T-helper 2 cell (primary cell): ENCODE measurements at places on chromosomes 11 and 22.
A peak's percentile ranks its signal among the peaks of the same experiment; 100 is the strongest.

DNA sequence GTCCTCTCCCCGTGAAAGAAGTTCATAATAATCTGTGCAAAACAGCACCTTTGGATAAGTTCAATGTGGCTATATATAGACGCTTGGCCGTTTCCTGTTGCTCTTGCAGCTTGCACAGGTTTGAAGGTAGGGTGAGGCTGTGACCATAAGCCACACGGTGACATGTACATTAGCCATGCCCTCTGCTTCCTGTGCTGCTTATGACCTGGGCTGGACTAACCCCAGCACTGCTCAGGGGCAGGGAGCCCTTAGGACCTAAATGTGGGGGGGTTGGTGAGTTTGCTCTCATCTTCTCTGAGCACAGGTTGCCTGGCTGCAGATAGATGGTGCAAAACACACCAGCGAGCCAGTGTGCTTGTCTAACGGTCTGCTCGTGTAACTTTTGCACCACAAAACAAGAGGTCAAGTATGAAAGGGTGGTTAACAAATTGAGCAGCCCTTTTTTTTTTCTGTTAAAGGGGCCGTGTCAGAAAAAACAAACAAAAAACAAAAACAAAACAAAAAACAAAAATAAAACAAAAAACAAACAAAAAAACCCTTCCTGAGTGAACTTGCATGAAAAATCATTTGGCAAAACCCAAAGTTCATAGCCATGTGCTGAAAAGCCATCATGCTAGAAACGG lies 37.3 kb downstream of the FLI1 start:
- DNase-seq = no peak

- no peak for DNase-seq
Observed at GRCh38 chr22:32725369-32725988, 76.0 kb upstream of the TIMP3 start.

- no peak for DNase-seq
Observed at GRCh38 chr22:30245181-30245984, 1.2 kb downstream of the LIF start.

GRCh38 chr11:11501546-11502262 lies 120.1 kb downstream of the GALNT18 start:
- DNase-seq = no peak

DNA sequence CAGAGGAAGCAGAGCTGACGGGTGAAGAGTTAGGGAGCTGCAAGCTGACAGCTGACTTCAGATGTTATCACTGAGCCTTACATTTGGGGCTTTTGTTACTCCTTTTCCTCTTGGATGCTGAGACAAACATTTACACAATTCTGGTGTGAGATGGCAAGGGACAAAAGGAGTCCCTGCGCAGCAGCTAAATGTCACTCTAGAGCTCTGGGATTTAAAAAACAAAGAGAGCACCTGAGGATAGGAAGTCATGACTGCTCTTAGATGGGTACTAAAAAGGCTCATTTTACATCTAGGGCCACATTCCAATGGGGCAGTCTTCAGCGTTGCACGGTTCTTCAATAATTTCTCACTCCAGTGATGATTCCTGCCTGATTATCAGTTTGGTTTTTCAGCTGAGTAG lies 204.5 kb downstream of the RAB38 start:
- DNase-seq = no peak

- no peak for DNase-seq
Observed at GRCh38 chr11:61297746-61298145, 2.6 kb upstream of the VWCE start.

DNA sequence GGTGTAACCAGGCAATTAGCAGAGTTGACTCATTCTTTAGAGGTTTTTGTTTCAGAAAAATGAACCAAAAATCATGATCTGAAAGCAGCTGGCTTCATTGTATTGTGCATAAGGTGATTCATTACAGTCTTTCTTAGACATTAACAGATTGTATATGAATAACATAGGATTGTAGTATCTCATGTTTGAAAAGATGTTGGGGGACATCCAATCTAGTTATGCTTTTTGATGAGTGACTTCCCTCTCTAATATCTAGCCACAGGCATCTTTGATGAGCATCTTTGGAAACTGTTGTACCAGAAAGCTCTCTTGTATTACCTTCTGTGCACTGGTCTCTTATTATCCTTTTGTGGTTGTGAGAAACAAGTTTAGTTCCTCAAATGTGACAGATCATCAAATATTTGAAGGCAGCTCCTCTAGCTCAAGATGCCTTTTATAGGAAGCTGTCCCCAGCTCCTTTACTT lies 8.3 kb downstream of the GRK3 start:
- DNase-seq = no peak

GRCh38 chr11:30730011-30730410 lies 143.9 kb upstream of the MPPED2 start:
- DNase-seq = no peak

DNA sequence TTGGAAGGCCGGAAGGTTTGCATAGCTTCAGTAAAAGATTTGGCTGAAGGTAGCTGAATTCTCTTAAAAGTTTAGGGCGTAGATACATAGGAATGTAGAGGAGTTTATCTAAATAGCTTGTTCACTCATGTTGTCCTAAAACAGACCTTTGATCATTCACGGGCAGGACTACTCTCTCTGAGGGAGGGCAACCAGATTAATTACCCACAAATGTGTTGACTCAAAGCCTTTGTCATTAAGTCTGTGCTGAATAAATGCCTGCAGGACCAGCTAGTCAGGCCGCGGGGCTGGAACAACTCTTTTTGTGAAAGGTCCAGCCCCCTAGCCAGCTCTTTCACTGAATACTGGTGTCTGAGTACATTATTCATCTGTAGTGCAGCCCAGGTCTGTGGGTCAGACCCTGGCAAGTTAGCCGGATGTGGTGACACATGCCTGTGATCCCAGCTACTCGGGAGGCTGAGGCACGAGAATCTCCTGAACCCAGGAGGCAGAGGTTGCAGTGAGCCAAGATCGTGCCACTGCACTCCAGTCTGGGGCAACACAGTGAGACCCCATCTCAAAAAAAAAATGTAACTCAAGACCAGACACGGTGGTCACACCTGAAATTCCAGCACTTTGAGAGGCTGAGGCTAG lies 2.8 kb upstream of the FADD start:
- DNase-seq = no peak

- DNase-seq = no peak
Observed at GRCh38 chr11:87892291-87892690, 283.0 kb downstream of the RAB38 start.

- DNase-seq = no peak
Observed at GRCh38 chr22:36772451-36772850, 3.5 kb downstream of the IFT27 start.

DNA sequence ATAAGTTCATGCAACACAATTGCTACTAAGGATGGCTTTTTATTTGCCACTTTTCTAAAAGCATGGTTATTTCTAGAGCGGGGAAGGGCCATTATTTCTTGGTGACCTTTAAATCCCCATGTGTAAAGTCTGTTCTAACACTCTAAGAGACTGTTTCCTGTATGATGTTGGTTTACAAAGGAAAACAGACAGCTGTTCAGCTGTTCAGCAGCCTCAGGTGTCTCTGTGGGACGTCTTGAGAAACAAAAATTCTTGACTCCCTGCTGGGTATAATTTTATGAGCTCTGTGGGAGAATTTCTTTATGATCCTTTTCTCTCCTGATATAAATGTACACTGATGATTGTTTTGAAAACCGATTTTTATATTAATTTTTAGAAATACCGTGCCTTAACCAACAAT lies 13.9 kb downstream of the MUC15 start:
- no peak for DNase-seq

GRCh38 chr11:59401262-59401552 lies 25.0 kb downstream of the OR5A2 start:
- no peak for DNase-seq

- peak; percentile 33 for DNase-seq
Observed at GRCh38 chr11:95284057-95285052, 53.4 kb upstream of the SESN3 start.

- DNase-seq = peak; percentile 29
Observed at GRCh38 chr22:46267431-46268279, at the start of gene TTC38. Gene TTC38, plus strand, starts transcription at chr22:46268008. Its CDS starts 32 bp downstream, at chr22:46268040.

GRCh38 chr11:126716456-126717083 lies 284.0 kb downstream of the KIRREL3 start:
- no peak for DNase-seq

GRCh38 chr11:107307991-107308390 lies 149.6 kb downstream of the CWF19L2 start:
- no peak for DNase-seq

DNA sequence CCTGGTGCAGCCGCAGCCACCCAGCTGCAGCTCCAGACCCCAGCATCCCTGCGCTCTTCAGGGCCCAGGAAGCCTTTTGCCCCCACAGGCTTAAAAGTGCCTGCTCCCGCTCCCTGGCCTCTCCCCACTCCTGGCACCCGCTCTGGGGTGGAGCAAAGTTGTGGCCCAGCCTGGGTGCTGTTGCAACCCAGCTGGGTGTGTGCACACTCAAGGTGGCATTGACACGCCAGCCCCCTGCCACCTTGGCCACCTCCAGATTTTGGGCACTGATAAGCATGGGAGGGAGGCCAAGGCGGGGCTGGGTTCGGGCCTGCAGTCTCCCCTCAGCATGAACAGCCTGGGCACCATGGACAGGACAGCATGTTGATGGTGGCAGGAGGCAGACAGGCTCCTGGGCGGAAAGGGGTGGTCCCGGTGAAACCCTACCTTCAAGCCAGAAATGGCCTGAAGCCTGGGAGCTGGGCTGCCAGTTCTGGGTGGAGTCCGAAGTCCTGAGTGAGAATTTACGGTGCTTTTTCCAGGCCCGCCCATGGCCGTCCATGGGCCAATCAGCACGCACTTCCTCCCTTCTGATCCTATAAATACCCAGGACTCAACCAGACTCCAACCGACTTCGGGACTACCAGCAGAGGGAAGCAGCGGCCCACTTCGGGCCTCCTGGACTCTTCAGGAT lies 23.6 kb upstream of the RNASEH2C start:
- no peak for DNase-seq

GRCh38 chr11:108536783-108537182 lies 38.6 kb upstream of the POGLUT3 start:
- DNase-seq = no peak

DNA sequence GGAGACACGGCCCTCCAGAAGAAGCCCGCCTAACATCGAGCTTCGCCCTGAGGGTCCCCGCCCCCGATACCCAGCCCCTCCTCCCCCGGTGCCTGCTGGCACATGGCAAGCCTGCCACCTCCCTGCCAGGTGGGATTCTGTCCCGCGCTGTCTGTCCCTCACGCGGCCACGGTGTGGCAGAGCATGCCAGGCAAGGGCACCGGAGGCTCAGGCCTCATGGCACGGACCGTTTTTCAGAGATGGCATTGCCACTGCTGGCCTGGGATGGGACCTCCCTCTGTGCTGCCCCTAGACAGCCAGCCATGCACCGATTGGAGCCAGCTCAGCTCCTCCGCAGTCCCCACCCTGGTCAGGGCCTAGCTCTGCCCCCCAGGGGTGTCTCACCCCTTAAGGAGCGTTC lies 19.4 kb downstream of the MRPL23 start:
- DNase-seq = no peak

DNA sequence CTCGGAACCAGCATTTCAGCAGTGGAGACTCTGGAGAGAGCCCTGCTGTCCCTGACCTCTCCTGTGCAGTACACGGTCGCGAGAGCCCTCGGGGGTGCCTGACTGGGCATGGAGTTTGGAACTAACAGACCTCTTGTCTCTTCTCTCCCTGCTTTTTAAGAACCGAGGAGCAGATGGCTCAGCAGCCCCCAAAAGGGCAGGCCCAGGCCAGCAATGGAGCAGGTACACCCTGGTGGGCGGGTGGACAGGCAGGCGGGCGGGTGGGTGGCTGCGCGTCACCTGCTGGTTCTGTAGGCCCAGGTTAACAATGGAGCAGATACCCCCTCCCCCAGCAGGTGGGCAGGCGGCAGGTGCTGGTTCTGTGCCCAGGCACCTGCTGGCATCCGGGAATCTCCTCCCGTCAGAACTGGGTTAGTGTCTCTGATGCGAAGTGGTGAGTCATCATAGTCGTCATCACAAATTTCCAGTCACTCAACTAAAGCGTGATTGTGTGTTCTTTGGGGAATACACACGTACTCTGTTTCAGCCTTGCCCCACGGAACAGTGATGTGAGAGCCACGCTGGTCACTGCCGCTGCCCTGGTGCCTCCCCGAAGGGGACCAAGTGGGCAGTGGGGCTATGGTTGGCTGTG lies 41.1 kb downstream of the GRAMD4 start:
- no peak for DNase-seq

GRCh38 chr11:2797741-2798361 lies 87.7 kb downstream of the CDKN1C start:
- DNase-seq = peak; percentile 1

- DNase-seq = no peak
Observed at GRCh38 chr22:39175353-39176142, 23.1 kb upstream of the CBX7 start.

DNA sequence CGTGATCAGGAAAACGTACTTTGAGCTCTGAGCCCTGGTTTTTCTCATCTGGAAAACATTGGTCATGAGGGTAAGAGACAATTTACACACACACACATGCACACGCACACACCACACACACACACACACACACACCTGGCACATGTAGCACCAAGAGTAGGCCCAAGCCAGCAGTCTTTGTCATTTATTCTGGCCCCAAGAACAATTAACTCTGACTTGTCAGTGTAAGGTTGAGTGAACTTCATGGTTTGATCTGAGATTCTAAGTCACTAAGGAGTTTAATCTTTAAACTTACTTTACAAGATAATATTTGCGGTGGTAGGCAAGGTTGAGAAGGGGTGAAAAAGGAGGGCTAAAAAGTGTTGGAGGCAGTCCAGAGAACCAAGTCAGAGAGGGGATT lies 44.1 kb downstream of the MMP20 start:
- DNase-seq = no peak

- DNase-seq = no peak
Observed at GRCh38 chr11:134819041-134819440, 407.0 kb upstream of the B3GAT1 start.

- no peak for DNase-seq
Observed at GRCh38 chr22:24240381-24240780, 4.5 kb downstream of the GGT5 start.

- DNase-seq = no peak
Observed at GRCh38 chr11:48064306-48064705, 83.9 kb downstream of the PTPRJ start.

DNA sequence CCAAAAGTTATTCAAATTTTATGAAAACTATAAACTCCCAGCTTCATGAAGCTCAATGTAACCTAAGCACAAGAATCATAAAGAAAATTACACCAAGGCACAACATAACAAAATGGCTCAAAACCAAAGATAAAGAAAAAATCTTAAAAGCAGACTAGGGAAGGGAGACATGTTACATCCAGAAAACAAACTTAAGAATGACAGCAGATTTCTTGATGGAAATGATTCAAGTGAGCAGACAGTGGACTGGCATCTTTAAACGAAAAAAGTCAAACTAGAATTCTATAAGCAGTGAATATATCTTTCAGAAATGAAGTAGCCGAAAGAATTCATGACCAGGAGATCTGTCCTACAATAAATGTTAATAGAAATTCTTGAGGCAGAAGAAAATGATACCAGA lies 75.6 kb downstream of the SHANK2 start:
- DNase-seq = no peak
